ENCODE measurements at places on chromosomes 13 and 19.

GRCh38 chr13:44386913-44387556 lies 13.4 kb downstream of the SERP2 start:
- DNase-seq = no peak

DNA sequence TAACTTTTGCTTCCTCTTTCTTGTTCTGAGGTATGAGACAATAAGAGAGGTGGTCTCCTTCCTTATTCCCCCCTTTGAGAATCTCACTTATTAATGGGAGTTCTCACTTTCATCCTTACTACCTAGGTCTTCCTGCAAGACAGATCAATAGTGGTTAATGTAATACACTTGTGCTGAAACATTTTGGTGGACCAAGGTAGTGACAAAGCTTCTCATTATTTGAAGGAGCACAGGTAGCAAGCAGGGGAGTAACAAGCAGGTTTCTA lies 17.9 kb downstream of the ZNF700 start:
- no peak for DNase-seq

- DNase-seq = peak; percentile 6
Measured at GRCh38 chr13:85772367-85772766, 26.9 kb downstream of the SLITRK6 start.

- peak; percentile 81 for DNase-seq
Measured at GRCh38 chr19:19145684-19146608, 7.7 kb upstream of the TMEM161A start.

DNA sequence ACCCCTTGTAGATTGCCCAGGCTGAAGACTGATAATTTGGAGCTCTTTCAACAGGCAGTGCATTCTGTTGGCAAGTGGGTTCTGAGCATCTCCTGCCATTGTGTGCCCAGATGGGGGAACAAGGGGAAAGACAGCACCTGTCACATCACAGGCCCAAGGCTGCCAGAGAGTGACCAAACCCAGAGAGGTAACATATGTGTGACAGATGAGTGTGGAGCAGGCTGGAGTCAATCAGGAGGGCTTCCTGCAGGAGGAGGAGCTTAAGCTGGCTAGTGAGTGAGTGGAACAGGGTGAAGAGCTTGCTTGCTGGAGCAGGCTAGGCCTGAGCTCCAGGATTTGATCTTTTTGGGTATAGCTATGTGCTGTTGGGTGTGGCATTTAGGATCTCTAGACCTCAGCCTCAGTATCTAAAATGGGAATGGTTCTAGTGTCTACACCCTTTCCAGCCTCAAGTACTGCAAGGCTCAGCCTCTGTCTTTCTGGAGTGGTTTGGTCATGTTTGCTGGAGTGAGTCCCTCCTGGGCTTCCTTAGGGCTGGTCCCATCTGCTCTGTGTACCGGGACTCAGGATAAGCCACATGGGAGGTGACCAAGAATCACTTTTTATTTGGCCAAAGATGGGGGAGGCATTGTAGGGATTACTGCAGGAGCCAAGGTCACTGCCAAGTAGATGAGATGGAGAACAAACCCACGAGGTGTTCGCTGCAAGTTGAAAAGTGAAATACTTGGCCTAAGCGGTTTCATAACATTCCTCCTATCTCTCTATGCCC lies 152.4 kb upstream of the TSHZ3 start:
- no peak for DNase-seq

All from hepatic stellate cell (primary cell).